ENCODE measurements at places on chromosomes 3 and 15.

- DNase-seq, result no peak
These were observed 34.7 kb upstream of the SH3BP5 start for GRCh38 chr3:15367059-15367458.

DNA sequence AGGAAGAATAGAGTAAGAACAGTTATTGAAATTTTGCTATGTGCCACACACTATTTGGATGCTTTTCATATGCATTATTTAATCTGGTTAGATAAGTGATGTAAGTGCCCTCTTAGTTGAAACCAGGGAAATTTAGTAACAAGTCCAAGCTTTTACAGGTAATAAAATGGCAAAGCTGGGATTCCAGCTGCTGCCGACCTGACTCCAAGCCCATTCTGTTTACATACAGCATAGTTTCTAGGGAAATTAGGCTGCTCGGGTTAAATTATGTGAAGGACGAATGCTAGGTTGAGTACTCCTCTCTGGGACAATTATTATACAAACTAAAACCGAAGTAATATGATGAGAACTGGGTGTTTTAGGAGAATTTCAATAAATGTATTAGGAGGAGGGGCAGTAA lies 38.7 kb upstream of the FAH start:
- no peak for DNase-seq

DNA sequence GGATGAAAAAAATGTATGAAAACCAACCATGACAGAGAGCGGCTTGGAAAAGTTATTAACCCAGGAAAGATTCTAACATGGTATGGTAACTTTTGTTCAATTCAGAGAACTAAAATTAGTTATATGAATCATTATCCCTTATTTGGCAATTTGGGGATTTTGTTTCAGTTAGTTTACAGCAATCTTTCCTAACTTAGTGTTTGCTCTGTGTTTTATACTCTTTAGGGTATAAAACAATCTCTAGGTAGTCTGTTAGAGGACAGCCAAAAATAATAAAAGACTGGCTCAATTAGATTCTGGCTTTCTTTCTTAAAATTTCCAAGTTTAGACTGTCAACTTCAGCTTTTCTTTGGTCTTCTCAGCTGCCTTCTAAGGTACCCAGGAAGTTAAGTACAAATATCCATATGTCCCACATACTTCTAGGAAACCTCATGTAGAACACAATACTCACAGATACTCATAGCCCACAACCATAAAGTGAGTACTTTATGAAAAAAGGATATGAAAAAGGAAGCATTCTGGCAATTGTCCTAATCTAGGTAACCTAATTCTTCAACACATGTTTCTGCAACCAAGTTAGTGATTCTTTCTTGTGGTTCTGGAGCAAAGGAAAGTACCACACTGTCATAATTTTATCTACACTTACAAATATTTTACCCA lies 849.3 kb downstream of the ROBO1 start:
- no peak for DNase-seq

- DNase-seq, result no peak
These were observed 132.8 kb upstream of the SLC24A5 start for GRCh38 chr15:47987908-47988532.

DNA sequence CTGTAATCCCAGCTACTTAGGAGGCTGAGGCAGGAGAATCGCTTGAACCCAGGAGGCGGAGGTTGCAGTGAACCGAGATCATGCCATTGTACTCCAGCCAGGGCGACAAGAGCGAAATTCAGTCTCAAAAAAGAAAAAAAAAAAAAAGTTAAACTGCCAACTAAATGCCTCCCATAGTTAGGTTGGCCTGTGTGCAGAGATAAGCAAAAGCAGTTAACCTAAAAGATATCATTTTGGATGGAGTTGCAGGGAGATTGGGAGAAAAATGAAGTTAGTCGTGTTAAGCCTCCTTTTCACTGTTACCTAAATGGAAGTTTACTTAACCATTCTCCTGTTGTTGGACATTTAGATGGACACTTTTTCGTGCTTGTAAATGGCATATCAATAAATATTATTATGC lies 11.4 kb upstream of the FETUB start:
- DNase-seq, result no peak
